Breast epithelium (tissue), 4 donors: ENCODE measurements at places on chromosomes 11 and 22. TPM values are rescaled to one million over a fixed set of nuclear protein-coding genes. Genes with fewer than 3 reads are reported as not detected.

Gene MRGPRX4
- total RNA-seq = not detected

GRCh38 chr11:120807414-120808150 is 216.3 kb upstream of the TBCEL start:
- no peaks in the 10 kb centered on the region for H3K4me1 ChIP-seq
- H3K36me3 ChIP-seq = no peaks in the 10 kb centered on the region
- no peak overlapping the region for H3K27ac ChIP-seq
- no peaks in the 10 kb centered on the region for H3K27me3 ChIP-seq
- no peak overlapping the region for H3K4me3 ChIP-seq

- no peak for DNase-seq
- no peak overlapping the region for H3K27ac ChIP-seq
- no peak overlapping the region for H3K4me3 ChIP-seq
Observed at GRCh38 chr11:16418428-16419097, 62.2 kb upstream of the SOX6 start.

DNA sequence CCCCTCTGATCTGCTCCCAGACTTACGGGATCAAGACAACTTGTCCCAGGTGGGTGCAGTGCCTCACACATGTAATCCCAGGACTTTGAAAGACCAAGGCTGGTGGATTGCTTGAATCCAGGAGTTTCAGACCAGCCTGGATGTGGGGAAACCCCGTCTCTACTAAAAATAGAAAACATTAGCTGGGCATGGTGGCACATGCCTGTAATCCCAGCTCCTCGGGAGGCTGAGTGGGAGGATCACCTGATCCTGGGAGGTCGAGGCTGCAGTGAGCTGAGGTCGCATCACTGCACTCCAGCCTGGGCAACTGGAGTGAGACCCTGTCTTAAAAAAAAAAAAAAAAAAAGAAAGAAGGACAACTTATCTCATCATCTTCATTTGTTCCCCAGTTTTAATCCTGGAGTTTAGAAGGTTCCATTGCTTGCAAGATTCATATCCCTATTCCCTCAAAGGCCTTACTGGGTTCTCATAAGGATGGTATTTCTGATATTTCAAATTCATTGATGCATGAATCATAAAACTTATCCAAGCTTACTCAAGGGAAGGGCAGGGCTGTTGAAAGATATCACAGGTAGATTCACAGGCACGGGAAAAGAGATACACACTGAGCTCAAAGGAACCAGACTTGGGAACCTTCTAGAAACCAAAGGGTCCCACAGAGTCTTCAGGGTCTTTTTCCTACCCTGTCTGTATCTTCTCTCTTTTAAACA is 14.6 kb downstream of the ENDOD1 start:
- H3K27ac ChIP-seq = no peak overlapping the region
- DNase-seq = no peak
- no peaks in the 10 kb centered on the region for H3K27me3 ChIP-seq
- peaks cover 5% of the 10 kb centered on the region for H3K4me1 ChIP-seq

GRCh38 chr11:10728789-10729472 is 22.1 kb upstream of the CTR9 start:
- no peaks in the 10 kb centered on the region for H3K36me3 ChIP-seq
- H3K27me3 ChIP-seq = no peaks in the 10 kb centered on the region
- no peak for DNase-seq

Gene CABP2
- total RNA-seq = not detected

DNA sequence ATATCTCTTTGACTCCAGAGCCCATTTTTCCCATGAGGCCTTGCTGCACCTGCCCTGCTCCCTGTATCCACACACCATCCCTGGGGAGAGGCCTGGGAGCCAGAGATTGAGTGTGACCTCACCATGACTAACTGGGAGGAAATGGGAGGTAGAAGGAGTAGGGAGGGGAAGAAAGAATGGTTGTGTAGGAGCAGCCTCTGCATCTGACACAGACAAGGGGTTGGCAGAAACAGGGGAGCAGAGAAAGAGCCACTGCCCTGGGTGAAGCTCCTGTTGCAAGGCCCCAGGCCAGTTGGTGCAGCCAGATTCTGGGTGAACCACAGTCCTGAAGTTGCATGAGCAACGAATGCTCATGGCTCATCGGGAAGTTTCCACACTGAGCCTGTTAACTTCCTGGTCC is 32.4 kb downstream of the POU2F3 start:
- no peak for DNase-seq
- H3K27me3 ChIP-seq = no peaks in the 10 kb centered on the region
- no peaks in the 10 kb centered on the region for H3K36me3 ChIP-seq
- H3K4me3 ChIP-seq = no peak overlapping the region

- H3K27me3 ChIP-seq = no peaks in the 10 kb centered on the region
- no peak overlapping the region for H3K27ac ChIP-seq
- DNase-seq = no peak
Observed at GRCh38 chr22:47084226-47084625, 321.8 kb downstream of the TBC1D22A start.

DNA sequence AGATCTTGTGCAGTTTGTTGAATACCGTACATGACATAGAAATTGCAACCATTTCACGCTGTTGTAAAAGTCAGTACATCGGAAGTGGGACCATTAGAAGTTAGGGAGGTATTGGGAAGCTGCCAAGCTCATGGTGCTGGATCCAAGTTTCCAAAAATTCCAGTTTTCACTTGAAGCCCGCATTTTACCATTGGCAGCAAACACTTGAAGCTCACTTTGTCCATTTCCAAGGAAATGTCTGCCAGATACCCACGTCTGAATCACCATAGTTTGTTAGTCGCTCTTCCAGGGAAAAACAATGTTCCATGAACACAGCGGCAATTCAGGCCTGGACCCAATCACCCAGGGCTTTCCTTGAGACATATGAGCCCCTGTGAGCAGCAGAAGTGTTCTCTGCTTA is 22.6 kb upstream of the PARVB start:
- H3K27me3 ChIP-seq = no peaks in the 10 kb centered on the region
- no peak overlapping the region for H3K4me3 ChIP-seq
- DNase-seq = no peak
- no peaks in the 10 kb centered on the region for H3K4me1 ChIP-seq
- no peaks in the 10 kb centered on the region for H3K36me3 ChIP-seq
